ENCODE measurements at places on chromosomes 3 and 15.

DNA sequence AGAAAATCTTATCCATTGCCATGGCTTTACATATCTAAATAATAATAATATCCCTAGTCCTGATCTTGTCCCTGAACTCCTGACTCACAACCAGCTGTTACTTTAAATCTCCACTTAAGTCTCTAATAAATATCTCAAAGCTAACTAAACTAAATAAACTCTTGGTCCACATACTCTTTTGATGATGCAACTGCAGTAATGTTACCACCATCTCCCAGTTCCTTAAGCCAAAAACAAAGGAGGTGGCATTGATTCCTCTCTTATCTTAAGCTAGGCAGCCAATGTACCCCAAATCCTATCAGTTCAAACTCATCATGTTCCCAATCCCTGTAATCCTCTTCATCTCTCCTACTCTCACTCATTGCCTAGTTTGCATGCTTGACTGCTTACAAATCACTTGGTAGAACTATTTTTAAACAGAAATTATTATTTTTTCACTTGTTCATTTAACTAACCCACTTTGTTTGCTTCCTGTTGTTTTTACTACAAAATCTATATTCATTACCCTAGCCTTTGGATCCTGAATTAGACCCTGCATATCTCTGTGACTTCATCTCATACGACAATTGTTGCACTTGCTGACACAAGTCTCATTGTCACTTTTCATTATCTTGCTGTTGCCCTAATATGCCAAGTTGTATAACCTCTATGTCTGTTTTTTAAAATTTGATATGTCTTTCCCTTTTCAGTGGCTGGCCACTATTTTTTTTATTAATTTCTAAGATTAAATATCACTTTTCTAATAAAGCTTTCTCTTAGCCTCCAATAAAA, 462.2 kb downstream of the ZPLD1 start:
- DNase-seq: no peak

DNA sequence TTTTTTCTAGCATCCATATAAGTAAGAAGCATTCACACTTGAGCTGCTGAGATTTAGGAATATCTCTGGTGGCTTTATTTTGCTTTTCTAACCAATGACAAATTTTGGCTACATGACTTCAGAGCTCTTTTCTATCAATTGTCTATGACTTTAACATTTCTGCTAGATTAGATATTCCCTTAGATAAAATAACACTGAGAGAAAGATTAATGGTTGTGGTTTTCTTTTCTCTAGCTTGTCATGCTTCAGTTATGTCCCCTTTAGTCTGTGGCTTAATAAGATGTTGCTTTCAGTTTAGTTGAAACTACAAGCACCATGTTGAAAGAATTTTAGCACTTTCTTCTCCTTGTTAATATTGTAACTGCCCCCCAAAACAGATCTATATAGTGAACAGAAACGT, 665.6 kb upstream of the CCDC54 start:
- DNase-seq: no peak

GRCh38 chr3:51938780-51939425, 2.8 kb downstream of the RRP9 start:
- DNase-seq: no peak

GRCh38 chr15:22839046-22839695, 705 bp downstream of the NIPA2 start:
- peak; percentile 36 for DNase-seq

DNA sequence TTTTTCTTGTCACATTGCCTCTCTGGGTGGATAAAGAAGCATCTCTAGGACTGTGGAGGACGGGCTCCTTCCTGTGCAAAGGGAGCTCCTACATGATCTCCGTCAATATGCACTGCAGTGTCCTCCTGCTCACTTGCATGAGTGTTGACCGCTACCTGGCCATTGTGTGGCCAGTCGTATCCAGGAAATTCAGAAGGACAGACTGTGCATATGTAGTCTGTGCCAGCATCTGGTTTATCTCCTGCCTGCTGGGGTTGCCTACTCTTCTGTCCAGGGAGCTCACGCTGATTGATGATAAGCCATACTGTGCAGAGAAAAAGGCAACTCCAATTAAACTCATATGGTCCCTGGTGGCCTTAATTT, 478 bp downstream of the GPR15 start:
- DNase-seq: no peak

- no peak for DNase-seq
Measured at GRCh38 chr15:77112838-77113504, 42.1 kb upstream of the TSPAN3 start.

- no peak for DNase-seq
Measured at GRCh38 chr15:98035577-98036010, 75.1 kb downstream of the ARRDC4 start.

- DNase-seq: no peak
Measured at GRCh38 chr15:96560246-96560895, 229.9 kb downstream of the NR2F2 start.

DNA sequence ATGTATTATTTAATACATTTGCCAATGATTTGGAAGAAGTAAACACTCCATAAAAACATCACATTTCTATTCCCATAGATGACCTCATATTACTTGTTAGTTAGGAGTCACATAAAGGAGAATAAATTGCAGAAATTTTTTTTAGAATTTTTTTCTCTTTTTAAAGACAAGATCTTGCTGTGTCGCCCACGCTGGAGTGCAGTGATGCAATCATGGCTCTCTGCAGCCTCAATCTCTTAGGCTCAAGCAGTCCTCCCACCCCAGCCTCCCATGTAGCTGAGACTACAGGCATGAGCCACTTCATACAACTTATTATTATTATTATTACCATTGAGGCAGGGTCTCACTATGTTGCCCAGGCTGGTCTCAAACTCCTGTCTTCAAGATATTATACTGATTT, 12.3 kb upstream of the USP8 start:
- DNase-seq: no peak

GRCh38 chr15:47669221-47669620, 48.1 kb upstream of the SEMA6D start:
- DNase-seq: no peak

GRCh38 chr3:114213292-114213626, 24.1 kb downstream of the ZNF80 start:
- peak; percentile 82 for DNase-seq

DNA sequence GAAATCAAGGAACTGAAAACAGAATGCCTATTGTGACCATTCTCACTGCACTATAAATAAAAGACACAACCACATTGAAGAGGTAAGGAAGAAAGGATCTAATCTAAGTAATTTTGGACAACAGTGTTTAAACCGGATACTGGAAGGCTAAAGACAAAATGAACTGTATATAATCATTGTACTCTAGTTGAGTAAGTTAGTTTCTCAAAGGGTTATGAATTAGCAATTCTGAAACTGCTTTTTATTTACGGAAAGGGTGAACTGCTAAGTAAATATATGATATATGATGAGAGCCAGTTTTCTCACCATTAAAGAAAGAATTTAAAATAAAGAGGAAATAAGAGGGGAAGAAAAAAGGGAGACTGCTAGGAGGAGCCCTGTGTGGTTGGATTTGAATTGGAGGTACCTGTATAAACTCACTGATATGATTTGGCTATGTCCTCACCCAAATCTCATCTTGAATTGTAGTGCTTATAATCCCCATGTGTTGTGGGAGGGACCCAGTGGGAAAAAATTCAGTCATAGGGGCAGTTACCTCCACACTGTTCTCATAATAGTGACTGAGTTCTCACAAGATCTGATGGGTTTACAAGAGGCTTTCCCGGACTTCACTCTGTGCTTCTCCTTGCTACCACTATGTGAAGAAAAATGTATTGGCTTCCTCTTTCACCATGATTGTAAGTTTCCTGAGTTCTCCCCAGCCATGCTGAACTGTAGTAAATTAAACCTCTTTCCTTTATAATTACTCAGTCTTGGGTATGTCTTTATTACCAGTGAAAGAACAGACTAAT, 607.7 kb downstream of the PYDC2 start:
- DNase-seq: no peak

DNA sequence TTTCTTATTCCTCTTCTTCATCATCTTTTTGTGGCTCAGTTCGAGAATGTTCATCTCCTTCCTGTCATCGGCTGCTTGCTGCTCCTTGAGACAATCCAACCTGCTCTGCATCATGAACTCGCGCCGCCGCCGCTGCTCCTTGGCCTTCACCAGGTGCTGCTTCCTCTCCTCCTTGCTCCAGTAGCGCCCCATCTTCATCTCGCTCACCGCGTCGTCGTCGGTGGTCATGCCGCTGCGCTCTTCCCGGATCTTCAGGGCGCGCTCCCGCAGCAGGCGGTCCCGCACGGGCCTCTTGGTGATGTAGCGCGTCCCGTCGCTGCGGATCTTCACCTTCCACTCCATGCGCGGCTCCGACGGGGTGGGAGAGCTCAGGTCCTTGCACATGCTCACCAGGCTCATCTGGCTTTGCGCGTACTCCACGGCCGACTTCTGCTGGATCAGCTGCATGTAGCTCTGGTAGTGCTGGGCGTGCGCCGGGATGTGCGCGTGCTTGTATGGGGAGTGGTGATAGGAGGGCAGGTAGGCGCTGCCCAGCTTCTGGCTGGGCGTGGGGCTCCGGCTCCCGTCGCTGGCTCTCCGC, 241.2 kb downstream of the PDZRN3 start:
- DNase-seq: no peak

DNA sequence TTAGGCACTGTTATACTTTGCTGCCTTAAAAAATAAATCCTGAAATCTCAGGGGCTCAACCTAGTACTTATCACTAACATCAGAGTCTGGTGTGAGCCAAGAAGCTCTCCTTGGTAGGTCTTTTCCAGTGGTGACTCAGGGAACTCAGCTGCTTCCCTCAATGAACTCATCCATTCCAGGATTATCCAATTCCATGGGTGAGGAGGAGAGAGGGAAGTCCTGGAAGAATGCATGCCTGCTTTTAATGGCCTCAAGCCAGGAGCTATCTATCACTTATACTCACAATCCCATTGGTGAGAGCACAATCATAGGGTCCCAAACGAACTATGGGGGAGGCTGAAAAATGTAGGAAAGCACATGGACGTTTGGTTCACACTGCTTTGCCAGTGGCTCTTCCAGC, 113.6 kb downstream of the POLR2M start:
- DNase-seq: peak; percentile 89

Measured in endothelial cell of umbilical vein (primary cell).